ENCODE measurements at places on chromosomes 16 and 17.
A peak's percentile ranks its signal among the peaks of the same experiment; 100 is the strongest.

DNA sequence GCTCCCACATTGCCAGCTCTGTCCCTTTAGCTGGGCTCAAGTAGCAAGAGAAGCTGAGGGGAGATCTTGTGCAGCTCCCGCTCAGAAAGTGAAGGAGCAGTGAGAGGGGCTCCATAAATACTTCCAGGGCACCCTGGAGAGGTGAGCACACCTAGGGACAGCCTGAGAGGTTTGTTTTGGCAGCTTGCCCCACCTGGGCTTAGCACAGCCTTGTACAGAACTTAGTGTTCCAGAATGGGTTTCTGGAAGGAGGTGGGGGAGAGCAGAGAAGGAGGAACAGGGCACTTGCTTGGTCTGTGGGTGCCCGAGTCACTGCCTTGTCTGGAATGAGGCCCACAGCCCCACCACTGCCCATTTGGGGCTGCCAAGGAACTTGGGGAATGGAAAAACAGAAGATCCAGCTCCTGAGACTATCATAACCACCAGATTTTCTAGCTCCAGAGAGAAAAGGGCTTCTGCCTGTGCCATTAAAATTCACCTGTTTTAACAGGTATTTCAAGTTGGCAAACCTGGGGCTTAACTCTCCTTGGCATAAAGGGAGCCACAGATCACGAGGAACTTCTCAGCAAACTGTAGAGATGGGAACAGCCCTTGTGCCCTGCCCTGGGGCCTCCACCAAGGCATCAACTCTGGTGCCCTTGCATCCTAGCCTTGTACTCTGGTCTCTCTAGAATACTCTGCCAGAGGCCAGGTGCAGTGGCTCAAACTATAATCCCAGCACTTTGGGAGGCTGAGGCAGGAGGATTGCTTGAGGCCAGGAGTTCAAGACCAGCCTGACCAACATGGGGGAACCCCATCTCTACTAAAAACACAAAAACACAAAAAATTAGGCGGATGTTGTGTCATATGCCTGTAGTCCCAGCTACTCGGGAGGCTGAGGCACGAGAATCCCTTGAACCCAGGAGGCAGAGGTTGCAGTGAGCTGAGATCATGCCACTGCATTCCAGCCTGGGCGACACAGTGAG lies 1.9 kb downstream of the PRR15L start:
- DNase-seq = no peak

GRCh38 chr17:82815790-82816305 lies 24.0 kb downstream of the ZNF750 start:
- DNase-seq = no peak

DNA sequence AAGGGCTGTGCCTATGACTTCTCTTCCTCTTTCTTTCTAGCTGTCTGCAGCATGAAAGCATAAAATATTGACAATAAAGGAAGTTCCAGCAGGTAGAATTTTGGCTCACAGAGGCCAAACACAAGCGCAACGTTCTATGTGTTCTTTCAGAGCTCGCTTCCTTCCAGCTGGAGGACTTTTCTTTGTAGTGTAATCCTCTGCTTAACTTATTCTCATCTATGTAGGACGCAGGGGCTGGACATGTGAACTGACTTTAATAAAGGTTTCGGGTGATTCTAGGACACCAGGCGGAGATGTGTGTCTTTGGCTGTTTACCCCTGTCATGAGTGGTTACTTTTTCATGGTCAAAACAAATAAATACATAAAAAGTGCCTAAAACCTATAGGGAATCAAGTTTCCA lies 191.5 kb upstream of the MAF start:
- no peak for DNase-seq

- DNase-seq = peak; percentile 40
These were observed 426.7 kb upstream of the MAF start for GRCh38 chr16:80027007-80027965.

DNA sequence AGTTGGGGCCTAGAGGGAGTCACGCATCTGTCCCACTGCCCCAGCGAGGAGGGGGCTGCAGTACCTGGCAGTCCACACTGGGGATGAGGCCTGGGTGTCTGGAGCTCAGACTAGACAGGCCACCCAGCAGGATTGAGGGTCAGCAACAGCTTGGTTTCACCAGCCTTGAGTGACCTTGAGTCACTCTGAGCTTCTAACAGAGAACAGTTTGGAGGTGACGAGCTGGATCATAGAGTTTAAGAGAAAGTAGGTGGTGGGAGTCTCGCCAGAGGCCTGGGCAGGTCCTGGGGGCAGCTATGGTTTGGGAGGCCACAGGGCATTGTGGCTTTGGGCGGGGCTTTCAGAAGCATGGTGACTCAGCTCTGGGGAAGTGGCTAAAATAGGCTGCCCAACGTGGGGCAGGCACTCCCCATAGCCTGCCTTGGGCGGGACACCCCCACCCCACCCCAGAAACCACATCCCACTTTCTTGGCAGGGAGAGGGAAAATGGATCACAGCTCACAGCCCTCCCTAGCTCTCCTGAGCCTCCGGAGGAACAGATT lies 20.5 kb downstream of the CDC42EP4 start:
- no peak for DNase-seq

DNA sequence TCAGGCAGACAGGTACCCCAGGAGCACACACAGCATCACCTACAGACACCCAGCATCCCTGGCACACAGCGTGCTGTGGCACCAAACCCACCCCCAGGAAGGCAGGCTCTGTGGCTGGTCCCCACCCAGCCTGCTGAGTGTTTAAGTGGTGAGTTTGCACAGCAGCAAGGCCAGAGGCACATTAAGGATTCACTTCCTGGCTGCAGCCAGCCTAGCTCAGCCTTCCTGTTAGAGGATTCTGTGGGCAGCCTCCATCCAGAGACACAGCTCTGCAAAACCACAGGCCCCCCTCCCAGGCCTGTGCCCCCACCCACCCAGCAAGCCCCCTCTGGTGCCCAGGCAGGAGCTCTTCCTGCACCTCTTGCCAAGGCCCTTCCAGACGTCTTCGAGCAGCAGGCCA lies 36.1 kb upstream of the PHB1 start:
- DNase-seq = no peak

DNA sequence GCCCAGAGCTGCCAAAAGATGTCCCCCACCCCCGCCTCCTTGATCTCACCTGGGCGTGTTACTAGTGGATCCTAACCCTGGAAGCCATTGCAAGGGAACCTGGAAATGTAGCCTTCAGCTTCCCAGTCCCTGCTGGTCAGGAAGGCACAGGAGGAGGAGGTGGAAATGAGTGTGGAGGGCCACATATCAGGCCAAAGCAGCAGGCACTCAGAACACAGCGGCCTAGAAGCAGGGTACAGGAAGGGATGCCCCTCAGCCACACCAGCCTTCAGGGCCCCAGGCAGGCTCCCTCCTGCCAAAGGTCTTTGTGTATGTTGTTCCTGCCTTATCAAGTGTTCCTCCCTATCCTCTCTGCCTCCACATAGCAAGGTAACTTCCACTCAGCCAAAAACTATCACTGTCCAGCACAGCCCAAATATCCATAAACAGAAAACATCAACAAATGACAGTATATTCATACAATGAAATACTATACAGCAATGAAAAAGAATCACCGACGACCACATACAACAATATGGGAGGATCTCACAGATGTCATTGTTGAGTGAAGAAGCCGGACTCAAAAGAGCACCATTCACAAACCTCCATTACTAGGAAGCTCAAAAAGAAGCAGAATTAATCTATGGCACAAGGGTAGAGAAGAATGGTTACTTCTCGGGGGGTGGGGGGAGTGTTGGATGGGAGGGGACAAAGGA lies 28.2 kb upstream of the TNFRSF13B start:
- no peak for DNase-seq

DNA sequence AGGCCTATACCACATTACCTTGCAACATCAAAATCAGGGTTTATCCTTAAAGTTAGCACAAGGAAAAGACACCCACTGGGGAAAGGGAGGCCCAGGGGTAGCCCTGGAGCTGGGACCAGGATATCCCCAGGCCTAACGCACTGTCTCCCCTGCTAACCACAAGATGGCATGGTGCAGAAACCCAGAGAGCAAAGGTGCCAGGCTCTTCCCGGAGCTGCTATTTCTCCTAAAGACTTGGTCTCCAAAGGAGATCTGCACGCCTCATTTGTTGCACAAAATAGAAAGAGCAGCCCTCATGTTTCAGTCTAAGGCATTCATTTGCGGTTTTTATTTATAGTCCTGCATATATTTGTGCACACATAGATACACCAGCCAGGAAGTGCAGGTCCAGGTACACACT lies 408.6 kb downstream of the SOX9 start:
- DNase-seq = no peak

DNA sequence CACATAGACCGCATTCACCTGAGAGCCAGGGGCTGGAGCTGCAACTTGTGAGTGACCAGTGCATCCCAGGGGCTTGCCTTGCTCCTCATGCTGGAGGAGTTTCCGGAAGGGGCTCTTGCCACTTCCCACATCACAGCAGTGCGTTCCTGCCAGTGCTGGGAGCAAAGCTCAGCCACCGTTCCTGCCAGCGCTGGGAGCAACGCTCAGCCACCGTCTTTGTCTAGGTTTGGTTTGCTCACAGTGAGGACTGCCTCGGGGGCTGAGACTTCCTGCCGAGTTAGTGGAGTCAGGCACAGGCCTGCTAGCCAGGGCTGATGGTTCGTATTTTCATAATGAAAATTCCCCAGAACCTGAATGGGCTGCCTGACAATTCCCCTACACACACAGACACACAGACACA lies 5.4 kb upstream of the CHRNE start:
- DNase-seq = no peak

- no peak for DNase-seq
These were observed 159.9 kb upstream of the EEF2KMT start for GRCh38 chr16:5257462-5257861.

- no peak for DNase-seq
These were observed 895 bp downstream of the ANKRD40CL start for GRCh38 chr17:50766222-50767023.

GRCh38 chr16:11476676-11477075 lies 110.0 kb downstream of the LITAF start:
- no peak for DNase-seq

- no peak for DNase-seq
These were observed 17.4 kb upstream of the COL1A1 start for GRCh38 chr17:50218771-50219315.

DNA sequence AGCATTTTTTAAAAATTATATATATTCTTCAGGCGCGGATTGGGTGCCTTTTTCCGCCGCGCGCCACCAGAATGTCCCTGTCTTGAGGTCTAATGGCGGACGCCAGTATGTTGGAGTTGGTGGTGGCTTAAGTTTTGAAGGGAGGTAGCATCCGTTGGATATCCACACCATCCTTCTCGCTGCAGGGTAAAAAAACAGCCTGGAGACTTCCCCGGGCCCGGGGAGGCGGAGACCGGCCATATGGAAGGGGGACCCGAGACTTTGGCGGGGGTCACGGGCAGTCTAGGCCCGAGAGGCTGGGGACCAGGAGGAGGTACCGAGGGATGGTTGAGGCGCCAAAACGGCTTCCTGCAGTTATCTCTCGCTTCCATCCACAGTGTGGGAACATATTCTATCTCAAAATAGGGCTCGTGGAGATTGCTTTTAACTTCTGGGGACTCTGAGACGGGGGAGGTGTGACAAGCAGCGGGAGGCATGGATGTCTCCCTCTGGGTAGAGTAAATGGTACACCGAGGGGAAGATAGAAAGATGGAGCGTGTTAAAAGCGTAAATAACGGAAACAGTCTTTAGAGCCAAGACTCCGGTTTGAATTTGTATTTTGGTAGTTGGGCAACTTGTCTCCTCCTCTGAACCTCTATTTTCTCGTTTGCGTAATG lies at the start of gene SF3B3:
Gene SF3B3 (plus strand): TSS at position 74 of the 656 bp plus-strand sequence. CDS start 2,841 bp downstream, outside the sequence.
- DNase-seq = peak; percentile 57

GRCh38 chr17:7852262-7852670 lies 2.6 kb upstream of the TMEM88 start:
- no peak for DNase-seq

- no peak for DNase-seq
These were observed 12.7 kb downstream of the TMEM100 start for GRCh38 chr17:55709984-55710383.

DNA sequence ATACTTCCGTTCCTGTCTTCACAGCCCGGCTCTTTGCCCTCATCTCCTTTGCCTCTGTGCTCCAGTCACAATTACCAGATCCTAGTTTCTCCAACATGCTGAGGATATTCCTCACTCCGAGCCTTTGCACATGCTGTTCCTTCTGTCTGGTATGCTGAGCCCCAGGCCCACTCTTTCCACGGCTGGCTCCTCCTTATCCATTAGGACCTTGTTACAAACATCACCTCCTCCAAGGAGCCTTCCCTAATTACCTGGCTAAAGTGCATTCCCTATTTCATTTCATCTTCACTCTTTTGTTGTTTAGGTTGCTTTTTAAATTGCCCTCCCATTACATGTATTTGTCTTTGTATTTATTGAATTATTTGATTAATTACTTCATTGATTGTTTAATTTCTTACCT lies 14.9 kb upstream of the ADGRG1 start:
- no peak for DNase-seq

DNA sequence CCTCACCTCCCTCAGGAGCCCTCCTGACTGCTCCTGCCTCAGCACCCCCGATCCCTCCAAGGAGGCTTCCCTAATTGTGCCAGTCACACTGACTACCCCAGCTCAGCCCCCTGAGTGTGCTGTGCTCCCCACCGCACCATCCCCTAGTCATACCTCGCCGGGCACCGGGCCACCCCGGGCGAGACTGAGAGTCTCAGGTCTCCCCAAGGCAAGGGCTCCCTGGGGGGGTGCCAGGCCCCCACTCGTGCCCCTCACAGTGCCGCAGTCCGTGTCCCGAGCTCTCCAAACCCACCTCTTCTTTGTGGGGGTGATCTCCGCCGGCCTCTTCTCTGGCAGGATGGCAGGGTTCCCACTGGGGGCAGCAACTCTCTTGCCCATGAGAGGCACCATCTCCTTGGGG lies 3.2 kb downstream of the TRPV3 start:
- DNase-seq = no peak

DNA sequence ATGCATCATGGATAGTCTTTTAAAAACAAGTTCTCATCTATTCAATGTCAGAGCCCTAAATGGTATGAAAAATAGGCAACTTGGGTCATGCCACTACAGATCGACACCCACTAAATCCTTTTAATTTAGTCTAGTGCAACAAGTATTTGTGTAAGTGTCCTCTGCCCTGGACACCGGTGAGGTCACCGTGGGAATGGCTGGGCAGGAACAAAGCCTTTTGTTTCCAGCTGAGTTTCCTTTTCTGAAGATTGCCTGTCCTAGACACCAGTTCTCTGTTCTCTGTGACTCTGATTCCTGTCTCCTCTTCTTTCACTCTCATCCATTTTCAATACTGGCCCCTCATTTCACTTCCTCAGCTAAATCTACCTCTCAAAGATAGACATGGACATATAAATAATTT lies 446.5 kb downstream of the MAF start:
- no peak for DNase-seq

- DNase-seq = peak; percentile 17
These were observed 1.2 kb downstream of the ATP6V0A1 start for GRCh38 chr17:42459801-42460281.

GRCh38 chr17:37605813-37606505 lies 3.3 kb downstream of the SYNRG start:
- DNase-seq = no peak

- DNase-seq = no peak
These were observed 8.2 kb downstream of the NTHL1 start for GRCh38 chr16:2039274-2040031.

All from HEK293T (cell line).